H7 (cell line): ENCODE measurements at places on chromosomes 5 and 9.
A peak's percentile ranks its signal among the peaks of the same experiment; 100 is the strongest.

GRCh38 chr5:68547622-68548021 is 332.1 kb downstream of the PIK3R1 start:
- DNase-seq, result no peak

- DNase-seq, result peak; percentile 85
These were observed 44.2 kb downstream of the NACC2 start for GRCh38 chr9:136050701-136051452.

- DNase-seq, result no peak
These were observed 29.2 kb downstream of the NSUN2 start for GRCh38 chr5:6603643-6604042.

DNA sequence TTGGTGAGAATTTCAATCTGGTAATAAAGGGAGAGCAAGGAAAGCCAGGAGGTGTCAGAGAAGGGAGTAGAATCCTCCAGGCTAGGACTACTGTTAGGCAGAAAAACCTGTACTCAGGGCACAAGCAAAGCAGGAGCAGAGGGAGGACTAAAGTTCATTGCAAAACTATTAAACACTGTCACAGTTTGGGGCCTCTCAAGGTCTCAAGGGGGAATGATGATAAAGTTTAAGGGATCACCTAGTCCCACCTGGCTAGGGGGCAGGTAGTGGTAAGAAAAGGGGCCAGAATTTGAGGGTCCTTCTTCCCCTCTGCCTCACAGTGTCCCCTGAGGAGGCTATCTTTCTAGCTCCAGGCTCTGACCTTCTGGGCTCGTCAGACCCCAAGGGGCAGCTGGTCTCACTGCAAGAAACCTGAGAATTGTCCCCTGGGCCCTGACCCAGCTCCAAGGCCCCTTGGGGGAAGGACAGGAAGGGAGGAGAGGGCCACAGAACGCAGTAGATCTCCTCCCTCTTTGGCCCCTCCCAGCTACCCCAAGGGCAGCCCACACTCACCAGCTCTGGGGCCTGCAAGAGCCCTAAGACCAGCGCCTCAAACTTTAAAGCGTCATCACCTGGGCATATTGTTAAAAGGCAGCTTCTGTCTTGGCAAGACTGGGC is 974 bp downstream of the CCDC69 start:
- peak; percentile 59 for DNase-seq

- no peak for DNase-seq
These were observed 110.2 kb downstream of the PJA2 start for GRCh38 chr5:109299557-109299956.

DNA sequence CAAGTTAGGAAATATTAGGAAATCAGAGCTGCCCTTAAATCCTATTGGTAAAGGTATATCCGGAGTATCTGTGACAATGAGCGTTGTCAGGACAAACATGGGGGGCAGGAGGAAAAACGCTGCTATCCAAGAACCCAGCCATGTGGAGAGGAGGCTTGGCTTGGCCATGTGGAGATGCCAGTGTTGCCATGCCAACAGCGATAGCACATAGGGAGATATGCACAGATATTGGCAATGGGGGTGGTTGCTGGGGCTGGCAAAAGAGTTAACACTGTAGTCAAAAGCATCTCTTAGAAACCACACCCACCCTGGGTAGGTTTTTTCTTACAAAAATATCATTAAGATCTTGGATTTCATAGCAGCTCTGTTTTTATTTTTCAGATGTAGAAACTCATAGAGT is 106.4 kb upstream of the ASTN2 start:
- DNase-seq, result no peak

- DNase-seq, result no peak
These were observed 5.7 kb downstream of the IL6ST start for GRCh38 chr5:55988979-55989638.

DNA sequence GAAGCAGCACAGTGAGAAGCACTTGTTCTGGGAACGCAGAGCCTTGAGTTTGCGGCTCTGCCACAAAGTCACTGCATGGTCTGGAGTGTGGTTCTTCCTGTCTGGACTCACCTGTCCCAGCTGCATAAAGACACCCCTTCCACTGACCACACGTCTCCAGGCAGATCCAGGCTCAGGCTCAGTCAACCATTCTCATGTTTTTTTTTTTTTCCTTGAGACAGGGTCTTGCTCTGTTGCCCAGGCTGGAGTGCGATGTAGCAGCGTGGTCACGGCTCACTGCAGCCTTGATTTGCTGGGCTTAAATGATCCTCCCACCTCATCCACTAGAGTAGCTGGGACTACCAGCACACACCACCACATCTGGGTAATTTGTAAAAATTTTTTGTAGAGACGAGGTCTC is 102.9 kb upstream of the KLF4 start:
- DNase-seq, result no peak

GRCh38 chr9:128276574-128277270 is 646 bp downstream of the SWI5 start:
- peak; percentile 78 for DNase-seq

DNA sequence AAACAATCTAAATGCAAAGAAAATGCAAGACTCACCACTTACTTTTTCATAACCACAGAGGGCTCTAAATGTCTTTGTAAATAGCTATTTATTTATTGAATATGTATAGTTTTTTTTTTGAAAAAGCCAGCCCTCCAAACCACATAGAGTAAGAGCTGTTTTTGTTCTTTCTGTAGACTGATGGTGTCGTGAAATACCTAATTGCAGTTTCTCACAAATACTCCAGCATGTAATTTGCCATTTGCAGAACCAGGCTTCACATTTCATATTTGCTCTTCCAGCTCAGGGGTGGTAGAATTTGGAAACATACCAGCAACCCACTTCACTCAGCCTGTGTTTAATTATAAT is 159.8 kb downstream of the TMC1 start:
- no peak for DNase-seq

- DNase-seq, result no peak
These were observed 350.5 kb downstream of the ZNF608 start for GRCh38 chr5:124395926-124396325.

DNA sequence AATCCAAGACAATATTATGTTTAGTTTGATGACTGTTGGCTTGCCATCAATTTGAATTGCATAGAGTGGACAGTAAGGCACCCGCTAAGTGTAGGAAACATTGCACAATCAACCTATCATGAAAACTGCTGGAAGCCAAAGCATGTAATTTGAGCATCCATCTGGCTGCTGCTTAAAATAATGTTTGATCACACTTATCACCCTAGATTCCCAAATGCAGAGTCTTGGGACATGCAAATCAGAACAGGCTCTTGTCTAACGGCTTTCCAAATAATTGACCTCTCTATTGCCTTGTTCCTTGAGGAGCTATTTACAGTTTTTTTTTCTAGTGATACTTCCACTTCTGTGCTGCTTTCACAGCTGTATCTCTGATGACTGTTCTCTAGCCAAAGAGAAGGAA is 342.1 kb downstream of the PRR16 start:
- DNase-seq, result no peak

- DNase-seq, result no peak
These were observed 123.4 kb downstream of the BASP1 start for GRCh38 chr5:17340819-17341218.

DNA sequence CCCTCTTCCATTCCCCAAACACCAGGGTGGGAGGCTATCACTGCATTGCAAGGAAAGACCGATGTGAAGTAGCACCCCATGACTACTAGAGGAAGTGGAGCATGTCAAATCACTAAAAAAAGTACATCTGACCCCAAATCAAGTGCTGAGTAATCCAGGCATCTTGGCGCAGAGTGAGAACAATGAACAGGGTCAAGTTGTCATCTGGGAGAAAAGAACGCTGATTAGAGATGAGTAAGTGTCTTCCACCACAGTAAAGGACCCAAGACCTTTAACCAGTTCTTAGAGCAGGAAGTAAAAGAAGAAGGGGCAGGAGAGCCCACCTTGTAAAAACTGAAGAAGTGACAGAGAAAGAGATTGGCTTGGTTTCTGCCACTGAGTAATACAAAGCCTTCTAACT is 75.0 kb upstream of the RAD23B start:
- DNase-seq, result no peak

DNA sequence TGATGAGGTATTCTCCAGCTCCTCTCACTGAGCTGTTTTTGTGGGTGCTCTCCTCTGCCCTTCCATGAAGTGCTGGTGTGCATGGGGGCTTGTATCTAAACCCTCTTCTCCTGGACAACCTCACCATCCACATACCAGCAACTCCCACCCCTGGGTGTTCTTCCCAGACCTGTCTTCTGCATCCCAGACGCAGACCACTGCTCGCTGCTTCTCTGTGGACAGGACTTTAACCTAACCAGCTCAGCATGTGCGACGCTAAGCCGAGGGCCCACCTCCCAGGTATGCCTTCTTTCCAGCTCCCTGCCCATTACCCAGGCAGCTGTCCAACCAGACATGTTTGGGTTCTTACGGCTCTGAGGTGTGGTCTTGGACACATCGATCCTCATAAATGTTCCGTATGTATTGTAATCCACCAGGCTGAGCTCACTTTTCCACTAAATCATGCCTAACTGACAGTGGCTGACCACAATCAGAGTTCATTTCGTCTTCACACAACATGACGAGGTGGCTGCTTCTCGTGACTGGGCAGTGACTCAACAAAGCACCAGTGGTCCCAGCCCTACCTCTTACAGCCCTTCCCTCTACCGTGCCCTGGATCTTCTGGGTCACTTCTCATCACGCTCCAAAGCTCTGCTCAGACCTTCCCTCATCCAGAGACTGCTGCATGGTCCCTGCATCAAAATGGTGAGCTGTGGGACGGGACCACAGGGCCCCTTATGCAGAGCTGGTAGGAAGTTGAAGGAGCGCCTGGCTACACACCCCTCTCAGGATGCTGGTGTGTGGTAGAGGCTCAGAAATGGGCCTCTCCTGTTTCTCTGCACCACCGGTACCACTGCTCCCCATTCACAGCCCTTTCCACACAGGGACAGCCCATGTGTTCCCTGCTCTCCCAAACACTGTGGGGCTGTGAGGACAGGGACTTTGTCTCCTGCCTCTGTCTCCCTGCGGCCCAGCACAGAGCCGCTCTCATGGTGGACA is 9.6 kb upstream of the PTGES2 start:
- DNase-seq, result peak; percentile 13

DNA sequence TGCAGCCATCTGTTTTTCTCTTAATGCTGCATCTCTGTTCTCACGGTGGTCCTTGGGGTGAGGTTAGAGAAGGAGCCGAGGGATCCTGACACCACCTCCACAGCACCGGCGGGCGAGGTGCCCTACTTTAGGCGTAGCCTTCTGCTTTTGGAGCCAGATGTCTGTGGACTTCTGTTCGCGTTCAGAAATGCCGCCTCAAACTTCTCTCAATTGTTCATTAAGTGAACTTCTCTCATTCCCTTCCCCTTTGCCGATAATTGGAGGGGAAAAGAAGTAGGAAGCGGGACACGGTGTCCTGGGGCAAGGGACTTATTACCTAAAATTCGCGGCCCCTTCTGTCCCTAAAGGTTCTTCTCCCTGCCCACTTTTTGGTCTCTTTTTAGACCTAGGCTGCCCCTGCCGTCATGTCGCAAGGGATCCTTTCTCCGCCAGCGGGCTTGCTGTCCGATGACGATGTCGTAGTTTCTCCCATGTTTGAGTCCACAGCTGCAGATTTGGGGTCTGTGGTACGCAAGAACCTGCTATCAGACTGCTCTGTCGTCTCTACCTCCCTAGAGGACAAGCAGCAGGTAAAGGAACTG is 455 bp downstream of the KIF20A start:
- DNase-seq, result no peak

GRCh38 chr5:39253196-39253595 is 33.8 kb upstream of the FYB1 start:
- DNase-seq, result no peak

- no peak for DNase-seq
These were observed 71.2 kb upstream of the TBC1D2 start for GRCh38 chr9:98326459-98327248.

DNA sequence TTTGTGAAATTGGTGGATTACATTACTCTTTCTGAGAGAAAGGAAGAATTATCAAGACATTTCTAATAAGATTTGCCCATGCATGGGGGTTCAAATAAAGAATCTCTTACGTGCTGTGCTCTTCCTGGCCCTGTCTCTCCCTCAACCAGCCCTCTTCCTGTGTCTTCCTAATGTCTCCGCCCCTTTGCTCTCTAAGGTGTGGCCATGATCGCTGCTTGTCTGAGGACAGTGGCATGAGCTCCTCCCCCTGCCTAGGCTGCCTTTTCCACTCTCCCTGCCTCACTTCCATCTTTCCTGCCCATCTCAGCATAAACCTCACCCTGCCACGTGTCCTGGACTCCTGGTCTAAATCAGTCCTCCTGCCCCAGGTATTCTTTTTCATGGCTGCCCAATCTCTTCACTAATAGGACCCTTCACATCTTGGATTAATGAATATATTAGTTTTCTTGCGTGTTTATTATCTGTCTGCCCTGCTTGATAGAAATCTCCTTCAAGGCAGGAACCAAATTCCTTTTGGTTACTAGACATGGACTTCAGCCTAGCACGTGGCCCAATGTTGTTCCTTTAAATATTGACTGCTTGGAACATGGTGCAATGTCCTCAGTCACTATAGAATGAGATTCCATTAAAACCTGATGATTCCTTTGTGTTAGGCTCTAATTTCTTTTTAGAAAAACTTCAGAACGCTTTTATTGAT is 122.3 kb downstream of the MTRR start:
- peak; percentile 50 for DNase-seq

GRCh38 chr9:9574080-9574479 is 1038.7 kb downstream of the PTPRD start:
- DNase-seq, result no peak

GRCh38 chr5:173554038-173554955 is 62.2 kb downstream of the BOD1 start:
- DNase-seq, result no peak

- DNase-seq, result peak; percentile 80
These were observed 24.3 kb upstream of the RPS14 start for GRCh38 chr5:150473673-150474358.

GRCh38 chr9:134536931-134537330 is 104.7 kb upstream of the COL5A1 start:
- no peak for DNase-seq

- DNase-seq, result peak; percentile 38
These were observed 58.6 kb downstream of the THBS4 start for GRCh38 chr5:80093796-80094195.

- DNase-seq, result no peak
These were observed 9.7 kb upstream of the TGFBI start for GRCh38 chr5:136018814-136019783.

DNA sequence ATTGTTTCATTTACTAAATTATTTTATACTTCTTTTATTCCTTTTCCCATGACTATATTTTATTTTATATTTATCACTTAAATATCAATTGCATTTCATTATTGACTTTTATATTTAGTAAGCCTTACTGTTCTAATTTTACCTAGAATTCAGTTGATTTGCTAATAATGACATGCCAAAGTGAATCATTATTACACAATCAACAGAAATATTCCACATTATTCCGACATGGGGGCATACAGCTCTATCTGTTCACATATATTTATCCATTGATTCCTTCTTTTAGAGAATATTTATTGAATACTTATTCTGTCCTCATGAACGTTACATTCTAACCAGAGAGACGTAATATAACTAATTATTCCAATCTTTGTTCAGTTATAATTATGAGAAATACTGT is 221.8 kb downstream of the DOCK8 start:
- no peak for DNase-seq

GRCh38 chr5:120509053-120509452 is 45.0 kb downstream of the PRR16 start:
- no peak for DNase-seq
